ENCODE measurements at places on chromosomes 2 and 18.

DNA sequence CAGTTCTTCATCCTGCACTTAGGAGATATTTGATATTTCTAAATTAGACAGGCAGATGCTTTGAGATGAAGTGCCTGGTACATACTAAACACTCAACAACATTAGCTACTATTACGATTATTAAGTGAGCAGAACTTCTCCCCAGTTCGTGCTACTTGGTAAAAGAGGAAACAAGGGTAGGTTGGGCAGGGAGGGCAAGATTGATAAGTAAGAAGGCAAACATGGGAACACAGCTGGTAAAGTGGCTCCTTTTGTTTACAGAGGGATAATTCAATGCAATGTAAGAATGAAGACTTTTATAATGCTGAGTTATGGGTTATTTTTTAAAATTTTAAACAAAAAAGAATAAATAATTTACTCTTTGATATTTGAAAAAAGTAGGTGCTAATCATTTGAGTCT, 15.9 kb upstream of the WIPF1 start:
- no peak for DNase-seq

DNA sequence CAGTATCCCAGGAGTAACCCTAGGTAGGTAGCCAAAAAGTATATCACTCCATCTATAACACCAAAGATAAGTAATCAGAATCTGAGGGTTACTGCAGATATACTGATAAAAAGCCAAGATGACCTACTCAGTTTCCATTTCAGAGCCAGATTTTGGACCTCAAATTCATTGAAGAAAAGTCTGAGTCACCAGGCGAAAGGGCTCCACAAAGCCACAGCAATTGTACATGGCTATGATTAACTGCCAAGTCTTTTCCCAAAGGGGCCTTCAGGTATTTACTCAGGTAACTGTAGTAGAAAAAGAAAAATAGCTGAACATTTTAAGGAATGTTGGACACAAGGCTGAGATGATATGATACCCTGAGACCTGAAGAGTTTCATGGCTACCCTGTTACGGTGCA, 75.6 kb upstream of the KCNH7 start:
- DNase-seq: no peak

DNA sequence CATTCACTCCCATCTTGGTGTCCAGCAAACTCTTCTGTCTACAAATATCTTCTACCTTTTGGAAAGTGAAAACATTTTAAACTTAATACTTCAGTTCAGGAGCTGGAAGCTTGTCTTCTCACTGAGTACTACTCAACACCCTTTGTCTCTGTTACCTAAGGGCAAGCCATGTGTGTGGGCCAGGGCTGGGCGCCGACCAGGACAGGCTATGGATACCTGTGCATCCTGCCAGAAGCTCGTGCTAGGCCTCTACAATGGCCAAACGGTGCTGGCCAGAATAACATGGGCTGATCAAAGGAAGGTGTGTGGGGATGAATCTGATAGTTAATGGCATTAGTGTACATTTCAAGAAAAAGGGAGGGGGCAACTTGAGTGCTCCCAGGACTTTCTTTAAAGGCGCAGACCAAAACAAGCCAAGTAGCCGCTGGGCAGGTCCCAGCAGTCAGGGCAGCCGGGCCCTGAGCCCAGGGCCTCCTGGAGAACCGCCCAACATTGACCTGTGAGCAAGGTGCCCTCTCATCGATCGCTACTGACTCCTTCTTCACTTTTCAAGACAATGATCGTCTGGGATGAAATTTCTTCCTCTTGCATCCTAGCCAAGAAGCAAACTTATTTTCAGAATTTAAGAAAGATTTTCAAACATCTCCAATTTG, 29.0 kb upstream of the ID2 start:
- no peak for DNase-seq

GRCh38 chr2:99857867-99858444, 284.4 kb downstream of the AFF3 start:
- no peak for DNase-seq

DNA sequence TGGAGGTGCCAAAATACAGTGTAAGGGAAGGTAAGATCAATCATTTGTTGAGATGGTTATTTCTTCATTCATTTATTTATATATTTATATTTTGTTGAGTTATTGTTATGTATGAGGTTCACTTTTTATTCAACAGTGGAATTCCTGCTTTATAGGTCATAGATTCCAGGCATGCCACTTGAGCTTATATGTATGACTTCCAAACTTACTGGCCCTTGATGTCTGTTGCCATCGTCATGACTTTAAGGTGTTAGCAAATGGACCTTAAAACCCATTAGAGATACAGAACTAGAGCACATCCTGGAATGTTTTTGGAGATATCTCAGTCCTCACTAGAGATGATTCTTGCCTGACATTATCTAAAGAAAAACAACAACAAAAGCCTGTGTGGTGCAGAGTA, 25.9 kb downstream of the CCDC85A start:
- DNase-seq: no peak

GRCh38 chr18:45690975-45691815, 32.8 kb upstream of the SLC14A1 start:
- DNase-seq: peak; percentile 67

GRCh38 chr2:9594366-9595054, 36.3 kb downstream of the YWHAQ start:
- DNase-seq: peak; percentile 38

GRCh38 chr2:183610724-183611123, 486.5 kb downstream of the NUP35 start:
- DNase-seq: no peak

DNA sequence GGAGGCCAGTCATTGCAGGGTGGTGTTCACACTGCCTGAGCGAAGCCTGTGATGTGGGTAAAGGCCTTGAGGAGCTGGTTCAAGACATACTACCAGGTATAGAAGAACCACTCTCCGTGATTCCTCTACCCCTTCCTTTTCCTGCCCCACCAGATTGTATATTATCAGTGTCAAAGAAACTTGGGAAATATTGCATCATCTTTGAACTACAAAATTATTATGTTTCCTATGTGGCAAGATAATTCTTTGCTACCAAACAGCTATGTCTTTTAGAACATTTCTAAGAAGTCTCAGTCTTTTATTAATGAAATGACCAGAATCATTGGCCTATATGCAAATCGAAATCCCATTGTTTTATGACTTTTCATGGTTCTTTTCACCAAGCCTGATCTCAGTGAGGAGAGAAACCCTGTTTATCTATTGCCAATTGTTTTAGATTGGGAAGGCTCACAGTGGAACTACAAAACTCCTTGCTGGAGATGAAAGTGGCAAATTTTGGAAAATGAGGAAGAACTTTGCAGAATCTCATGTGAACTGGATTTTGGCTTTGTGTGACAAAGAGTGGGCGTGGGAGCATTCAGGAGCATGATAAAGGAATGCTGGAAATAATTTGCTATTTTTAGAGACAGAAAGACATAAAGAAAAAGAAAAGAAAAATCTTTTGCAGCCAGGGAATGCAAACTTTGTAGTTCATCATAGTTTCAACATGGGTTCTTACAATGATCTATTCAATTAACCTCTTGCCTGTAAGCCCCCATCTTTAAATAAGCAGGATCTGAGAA, 286.9 kb downstream of the INSIG2 start:
- no peak for DNase-seq

Measured in hepatic stellate cell (primary cell).